ENCODE measurements at places on chromosomes 6 and 20. TPM values are rescaled to one million over a fixed set of nuclear protein-coding genes. Genes with fewer than 3 reads are reported as not detected.

GRCh38 chr20:19968466-19969073, 48.6 kb upstream of the NAA20 start:
- no peak for DNase-seq

DNA sequence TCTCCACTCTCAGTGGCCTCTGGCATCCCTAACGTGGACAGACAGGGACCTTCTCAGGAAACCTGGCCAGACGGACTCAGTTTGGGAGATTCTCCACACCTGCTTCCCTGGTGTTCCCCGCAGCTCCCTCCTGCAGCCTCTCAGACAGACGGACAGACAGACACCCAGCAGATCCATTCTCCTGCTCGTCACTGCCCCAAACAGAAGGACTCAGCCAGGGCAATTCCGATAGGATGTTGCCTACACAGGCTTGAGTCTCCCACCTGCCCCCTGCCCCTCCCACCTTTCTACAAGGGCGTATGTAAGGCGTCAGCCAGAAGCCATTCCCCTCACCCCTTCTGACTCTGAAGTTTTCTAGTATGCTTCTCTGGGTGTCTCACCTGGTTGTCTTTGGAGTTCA, 428 bp downstream of the CCM2L start:
- DNase-seq, result no peak

DNA sequence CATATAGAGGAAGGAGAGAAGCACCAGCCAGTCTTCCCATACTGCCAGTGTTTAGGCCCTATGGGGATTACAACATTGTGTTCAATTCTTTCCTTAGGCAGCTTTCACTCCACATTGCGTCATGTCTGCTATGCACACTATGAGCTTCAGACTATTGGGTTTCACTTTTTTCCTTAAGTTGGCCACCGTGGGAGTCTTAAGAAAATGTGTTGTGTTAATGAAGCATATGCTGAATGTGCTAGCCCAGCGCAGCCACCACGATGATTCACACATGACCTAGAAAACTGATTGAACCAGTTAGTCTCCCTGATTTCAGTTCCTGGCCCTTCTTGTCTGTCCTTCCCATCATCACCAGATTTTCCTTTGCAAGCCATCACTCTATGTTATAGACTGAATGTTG, 21.5 kb downstream of the TUBB2B start:
- DNase-seq, result no peak

DNA sequence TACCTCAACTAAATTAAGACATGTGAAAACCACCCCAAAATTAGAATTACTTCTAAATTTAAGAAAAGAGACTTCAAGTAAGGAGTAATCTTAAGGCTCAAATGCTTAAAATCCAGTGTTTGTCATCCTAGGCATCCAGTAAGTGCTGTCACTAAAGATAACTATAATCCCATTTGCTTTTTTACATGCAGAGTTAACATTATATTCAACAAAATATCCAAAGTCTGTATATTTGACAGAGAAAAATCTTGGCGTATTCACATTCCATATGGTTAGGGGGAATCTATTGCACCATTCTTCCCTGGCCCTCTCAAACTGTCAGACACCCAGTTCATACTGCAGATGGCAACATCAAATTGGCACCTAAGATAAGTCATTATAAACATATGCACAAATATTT, 17.4 kb downstream of the MTFR2 start:
- DNase-seq, result no peak

Gene SS18L1
- total RNA-seq, result 52.4 TPM

Gene BPIFA1
- not detected for total RNA-seq

GRCh38 chr6:152783217-152783878, 32.8 kb downstream of the VIP start:
- no peak for DNase-seq

Measured in activated naive CD4-positive, alpha-beta T cell treated with anti-CD3 and anti-CD28 coated beads, Interleukin-2, amount 50 U/mL, for 72 hours (primary cell).